ENCODE measurements at places on chromosomes 2 and 18.

- no peak for DNase-seq
Observed at GRCh38 chr2:236656721-236657120, 87.1 kb downstream of the ACKR3 start.

DNA sequence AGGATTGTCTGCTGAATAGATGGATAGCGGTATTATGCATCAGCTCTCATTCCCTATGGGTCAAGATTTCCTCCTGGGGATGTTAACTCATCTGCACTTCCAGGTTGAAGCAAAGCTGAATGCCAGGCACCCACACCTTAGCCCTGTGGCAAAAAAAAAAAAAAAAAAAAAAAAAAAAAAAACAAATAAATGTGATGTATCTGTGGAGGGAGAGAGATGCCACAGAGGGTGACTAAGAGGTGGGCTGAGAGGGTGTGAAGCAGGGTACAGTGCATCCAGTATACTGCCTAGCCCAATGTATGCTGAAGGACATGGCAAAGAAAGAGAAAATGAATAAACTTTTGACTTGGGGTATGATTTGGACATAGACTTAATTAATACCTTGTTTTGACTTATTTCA lies 91.4 kb downstream of the COPS8 start:
- no peak for DNase-seq

- DNase-seq, result no peak
Observed at GRCh38 chr2:237742614-237743013, 56.0 kb upstream of the RBM44 start.

- no peak for DNase-seq
Observed at GRCh38 chr18:69956665-69957620, 9.3 kb upstream of the CD226 start.

DNA sequence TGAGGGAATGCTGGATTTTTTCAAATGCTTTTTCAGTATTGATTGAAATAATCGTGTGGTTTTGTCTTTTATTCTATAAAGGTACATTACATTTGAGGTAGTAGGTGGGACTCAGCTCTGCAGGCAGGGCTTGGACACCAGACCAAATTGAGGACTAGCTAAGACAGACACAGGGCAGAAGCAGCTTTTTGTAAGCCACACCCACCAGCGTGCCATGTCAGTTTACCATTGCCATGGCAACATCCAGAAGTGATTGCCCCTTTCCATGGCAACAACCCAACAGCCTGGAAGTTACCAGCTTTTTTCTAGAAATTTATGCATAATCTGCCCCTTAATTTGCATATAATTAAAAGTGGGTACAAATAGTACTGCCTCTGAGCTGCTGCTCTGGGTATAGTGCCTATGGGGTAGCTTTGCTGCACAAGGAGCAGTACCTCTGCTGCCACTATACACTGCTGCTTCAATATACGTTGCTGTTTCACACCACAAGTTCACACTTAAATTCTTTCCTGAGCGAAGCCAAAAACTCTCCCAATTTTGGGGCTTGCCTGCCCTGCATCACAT lies 23.6 kb upstream of the VWA3B start:
- DNase-seq, result no peak

GRCh38 chr2:173750353-173750801 lies 214.8 kb downstream of the SP3 start:
- DNase-seq, result no peak

DNA sequence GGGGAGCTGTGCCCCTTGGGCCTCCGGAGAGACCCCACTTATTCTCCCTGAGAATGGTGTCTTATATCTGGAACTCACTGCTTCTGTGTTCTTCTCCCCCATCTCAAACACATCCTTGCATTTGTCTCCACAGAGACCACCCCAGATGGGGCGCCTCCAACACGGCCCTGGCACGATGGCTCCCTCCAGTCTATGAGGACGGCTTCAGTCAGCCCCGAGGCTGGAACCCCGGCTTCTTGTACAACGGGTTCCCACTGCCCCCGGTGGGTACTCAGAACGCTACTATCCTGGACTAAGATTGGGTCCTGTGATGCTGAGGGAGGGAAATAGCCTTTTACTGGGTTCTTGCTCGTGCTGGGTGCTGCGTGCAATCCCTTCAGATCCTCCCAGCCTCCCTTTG lies 40.3 kb downstream of the TPO start:
- no peak for DNase-seq

DNA sequence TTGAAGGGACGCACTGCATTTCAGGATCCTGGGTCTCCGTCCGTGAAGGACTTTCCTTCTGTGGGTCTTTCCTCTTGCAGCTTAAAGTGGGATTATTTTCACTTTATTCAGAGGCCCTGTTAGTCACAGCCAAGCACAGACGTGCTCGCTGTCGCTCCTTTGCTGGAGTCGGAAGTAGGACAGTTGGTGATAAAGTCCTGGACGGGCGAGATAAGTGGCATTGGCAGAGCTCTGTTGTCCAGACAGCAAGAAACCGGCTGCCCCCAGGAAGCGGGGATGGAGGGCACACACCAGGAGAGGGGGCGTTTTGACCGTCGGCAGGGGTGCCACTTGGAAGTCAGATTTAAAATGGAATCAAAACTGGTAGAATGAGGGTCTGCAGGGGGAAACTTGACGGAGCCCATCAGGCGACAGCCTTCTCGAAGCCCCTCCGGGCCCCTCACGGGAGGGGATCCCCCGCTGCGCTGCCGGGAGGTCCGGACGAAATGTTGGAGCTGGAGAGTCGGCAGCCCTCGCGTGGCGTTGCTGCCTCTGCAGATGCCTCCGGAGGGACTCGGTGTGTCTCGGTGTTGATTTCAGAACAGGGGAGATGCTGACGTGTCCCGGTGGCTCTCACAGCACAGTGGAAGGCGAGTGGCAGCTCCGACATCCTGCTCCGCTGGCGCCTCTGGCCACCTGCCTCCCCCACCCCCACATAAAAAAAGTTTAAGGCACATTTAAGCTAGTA lies 124.2 kb downstream of the NFATC1 start:
- no peak for DNase-seq

GRCh38 chr2:160387558-160388262 lies 105.9 kb downstream of the RBMS1 start:
- DNase-seq, result no peak

GRCh38 chr2:152370783-152371182 lies 35.8 kb downstream of the FMNL2 start:
- no peak for DNase-seq

DNA sequence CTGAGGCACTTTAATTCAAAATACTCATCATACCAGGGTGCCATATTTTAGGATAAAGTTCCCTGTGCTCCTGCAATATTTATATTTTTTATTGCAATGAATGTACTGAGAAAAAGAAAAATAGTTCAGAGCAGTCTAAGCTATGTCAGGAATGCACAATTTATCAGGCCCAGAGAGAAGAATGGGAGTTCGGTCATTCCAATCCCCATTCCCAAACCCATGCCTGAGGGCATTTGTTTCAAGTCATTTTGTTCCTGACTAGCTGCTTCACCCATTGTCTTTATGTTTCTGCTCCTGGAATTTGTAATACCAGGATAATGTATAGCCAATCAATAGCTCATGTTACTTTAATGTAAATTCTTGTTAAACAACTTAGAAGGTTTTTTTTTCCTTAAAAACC lies 24.4 kb upstream of the FTCDNL1 start:
- DNase-seq, result no peak

DNA sequence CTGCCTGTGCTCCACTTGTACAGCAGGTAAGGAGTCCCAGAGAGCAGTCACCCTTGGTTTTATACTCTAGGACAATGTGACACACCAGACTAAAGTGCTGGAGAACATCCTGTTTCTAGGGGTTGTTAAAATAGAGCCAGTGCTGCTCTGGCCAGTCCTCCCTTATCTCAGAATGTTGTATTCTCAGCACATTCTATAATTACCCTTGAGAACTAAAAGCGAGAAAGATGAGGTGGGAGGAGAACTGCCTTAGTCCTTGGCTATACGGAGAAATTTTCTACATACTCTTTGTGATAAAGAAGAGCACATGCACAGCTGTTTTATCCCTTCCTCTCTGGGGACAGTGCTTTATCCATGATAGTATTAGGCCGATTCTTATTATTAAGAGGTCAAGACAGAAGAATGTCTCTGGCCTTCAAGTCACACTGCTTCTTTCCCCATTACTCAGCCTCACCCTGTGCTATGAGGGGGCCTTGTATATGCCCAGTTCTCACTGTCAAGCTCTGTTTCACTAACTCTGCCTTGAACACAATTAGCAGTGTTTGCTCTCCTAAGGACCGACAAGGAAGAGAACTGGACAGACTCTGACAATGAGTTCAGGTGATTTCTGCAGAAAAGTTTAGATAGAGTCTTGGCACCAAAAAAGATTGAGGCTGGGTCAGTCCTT lies 385.8 kb downstream of the TRIB2 start:
- DNase-seq, result no peak
